ENCODE measurements at places on chromosomes 11 and 22.

DNA sequence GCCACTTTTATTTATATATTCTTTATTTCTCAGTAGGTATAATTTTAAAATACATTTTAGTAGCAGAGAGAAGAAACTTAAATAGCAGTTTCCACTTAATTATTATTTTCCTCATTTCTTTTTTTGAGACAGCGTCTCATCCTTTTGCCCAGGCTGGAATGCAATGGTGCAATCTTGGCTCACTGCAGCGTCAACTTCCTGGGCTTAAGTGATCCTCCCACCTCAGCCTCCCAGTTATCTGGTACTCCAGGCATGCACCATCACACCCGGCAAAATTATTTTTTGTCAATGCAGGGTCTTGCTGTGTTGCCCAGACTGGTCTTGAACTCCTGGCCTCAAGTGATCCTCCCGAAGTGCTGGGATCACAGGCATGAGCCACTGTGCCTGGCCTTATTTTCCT, 38.3 kb downstream of the ATG13 start:
- DNase-seq = no peak

DNA sequence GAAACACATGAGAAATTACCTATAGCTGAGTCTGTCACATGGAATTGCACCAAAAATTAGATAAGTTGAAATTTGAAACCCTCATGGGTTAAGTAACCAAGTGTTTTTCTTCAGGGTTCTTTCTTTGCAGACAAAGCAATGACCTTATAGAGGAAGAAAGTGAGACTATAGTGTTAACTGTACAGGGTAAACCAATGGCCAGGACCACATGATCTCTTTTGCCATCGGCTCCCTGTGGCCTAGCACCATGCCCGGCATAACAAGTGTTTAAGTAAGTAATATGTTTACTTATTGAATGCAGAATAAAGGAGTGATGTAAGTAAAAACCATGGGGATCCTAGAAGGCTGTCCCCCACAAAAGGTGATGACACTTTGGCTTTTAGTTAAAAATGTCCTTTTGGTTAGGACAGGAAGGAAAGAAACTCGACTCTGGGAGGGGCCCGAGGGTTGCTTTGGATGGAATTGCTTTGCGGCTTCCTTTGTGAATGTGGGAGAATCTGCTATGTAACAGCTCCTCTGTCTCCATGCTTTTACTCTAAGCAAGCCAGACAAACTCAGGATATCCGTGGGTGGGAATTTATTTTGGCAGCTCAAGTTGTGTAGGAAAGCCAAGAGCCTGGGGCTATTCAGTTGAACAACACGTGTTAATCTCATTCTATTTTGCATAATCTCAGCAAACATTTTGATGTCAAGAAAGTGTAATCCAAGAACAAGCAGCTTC, 454.7 kb downstream of the INSC start:
- DNase-seq = no peak

DNA sequence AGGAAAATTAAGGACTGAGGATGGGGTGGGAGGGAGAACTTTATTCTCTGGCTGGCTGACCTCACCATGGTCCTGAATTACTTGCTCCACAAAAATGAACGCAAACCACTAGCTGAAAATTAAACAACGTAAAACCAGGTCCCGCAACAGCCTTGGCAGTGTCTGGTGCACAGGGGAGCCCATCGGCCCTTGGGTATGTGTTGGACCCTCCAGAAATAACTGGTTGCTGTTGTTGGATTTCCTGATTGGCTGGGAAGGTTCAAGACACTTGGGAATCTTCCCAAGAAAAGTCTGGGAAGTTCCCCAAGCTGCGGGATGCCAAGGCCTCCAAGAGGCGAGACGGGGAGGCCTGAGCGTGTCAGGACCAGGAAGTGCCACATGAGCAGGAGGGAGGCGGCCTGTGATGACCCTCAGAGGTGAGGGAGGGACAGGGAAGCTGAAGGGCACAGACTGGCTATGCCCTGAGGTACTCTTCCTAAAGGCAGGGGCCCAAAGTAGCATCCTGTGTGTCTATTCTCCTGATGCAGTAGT, 10.4 kb upstream of the RASL10A start:
- no peak for DNase-seq

GRCh38 chr11:92332986-92333385, 108.4 kb downstream of the FAT3 start:
- no peak for DNase-seq

- DNase-seq = no peak
Observed at GRCh38 chr11:130580891-130581492, 132.5 kb downstream of the ADAMTS15 start.

DNA sequence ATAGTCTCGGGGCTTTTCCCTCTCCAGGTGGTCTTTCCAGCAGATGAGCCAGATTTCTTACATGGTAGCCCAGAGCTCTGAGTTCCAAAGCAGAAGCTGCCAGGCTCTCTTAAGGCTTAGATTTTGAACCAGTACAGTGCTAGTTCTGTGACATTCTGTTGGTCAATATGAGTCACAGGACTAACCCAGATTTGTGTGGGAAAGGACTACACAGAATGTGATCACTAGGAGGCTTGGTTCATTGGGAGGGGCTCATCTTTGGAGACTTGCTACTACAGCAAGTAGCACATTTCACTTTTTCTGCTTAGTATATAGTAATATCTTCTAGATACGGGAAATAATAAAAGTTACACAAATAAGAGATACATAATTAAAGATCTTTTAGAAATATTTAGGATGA, 24.1 kb downstream of the RNF214 start:
- no peak for DNase-seq

- DNase-seq = no peak
Observed at GRCh38 chr11:67484847-67485311, 2.1 kb downstream of the AIP start.

DNA sequence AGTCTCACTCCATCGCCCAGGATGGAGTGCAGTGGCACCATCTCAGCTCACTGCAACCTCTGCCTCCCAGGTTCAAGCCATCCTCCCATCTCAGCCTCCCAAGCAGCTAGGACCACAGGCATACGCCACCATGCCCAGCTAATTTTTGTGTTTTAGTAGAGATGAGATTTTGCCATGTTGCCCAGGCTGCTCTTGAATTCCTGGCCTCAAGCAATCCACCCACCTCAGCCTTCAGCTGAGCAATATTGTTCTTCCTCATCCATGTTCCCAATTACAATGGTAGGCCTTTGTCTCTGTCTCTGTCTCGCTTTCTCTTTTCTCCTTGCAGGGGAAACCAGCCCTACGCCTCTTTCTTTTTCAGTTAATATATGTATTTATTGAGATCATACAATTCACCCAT, 10.3 kb downstream of the HSPA8 start:
- no peak for DNase-seq

DNA sequence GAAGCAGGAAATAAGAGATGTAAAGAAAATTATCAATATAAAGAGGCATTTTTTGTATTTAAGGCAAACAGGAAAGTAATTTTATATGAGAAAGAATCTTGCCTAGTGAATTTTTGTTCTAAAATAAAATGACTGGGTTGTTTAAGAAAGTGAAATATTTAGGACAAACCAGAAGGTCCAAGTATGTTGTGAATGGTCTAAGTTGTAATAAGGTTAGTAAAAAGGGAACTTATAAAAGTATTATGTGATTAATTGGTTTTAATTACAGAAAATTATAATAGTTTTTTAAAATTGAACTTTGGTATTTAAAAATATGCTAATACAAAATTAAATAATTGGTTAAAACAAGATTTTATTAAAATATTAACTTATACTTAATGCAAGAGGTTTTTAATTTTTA, 26.6 kb upstream of the EI24 start:
- DNase-seq = no peak

DNA sequence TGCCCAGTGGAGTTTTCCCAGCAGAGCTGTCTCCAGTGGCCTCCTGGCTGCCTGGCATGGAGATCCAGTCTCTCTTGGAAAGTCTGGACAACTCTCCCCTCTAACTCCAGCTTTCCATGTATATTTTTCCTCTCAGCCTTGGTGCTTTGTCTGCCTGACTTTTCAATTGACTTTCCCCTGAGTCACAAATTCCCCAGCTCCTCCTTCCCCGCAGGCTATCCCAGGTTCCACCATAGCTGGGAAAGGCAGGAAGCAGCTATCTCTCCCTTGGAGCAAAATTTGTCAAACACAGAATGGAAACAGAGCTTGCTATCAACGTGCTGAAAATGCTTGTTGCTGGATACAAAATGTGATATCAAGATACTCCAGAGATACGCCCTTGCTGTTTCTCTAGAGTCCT, 384.8 kb downstream of the TMEM135 start:
- DNase-seq = no peak

DNA sequence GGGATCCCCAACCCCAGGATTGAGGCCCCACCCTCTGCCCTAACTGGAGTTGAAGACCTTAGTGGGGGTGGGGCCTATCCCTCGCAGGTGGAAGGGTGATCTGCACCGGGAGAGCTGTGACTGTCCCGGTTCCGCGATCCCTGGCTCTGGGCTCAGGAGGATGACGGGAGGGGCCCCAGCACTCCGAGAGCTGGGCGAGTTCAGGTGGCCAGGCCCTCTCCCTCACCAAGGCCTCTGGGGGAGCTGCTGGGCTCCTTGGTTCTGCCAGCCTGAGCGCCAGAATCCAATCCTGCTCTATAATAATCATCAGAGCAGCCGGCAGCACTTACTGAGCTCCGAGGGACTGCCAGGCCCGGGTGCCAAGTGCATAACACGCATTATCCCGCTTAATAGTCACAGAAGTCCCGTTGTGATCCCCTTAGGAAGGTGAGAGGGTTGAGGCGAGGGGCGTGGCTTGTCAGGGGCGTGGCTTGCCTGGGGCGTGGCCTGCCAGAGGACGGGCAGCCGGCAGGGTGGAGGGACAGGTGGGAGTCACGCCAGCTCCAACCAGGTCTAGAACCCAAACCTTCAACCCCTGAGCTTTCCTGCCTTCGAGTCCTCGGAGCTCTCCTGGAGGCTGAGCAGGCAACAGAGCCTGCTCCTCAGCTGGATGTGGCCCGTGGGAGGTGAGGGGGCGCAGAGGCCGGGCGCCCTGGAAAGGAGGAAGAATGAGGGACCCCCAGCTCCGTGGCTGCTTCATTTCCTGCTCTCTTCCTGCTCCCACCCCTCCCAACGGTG, 7.3 kb upstream of the SYT7 start:
- DNase-seq = no peak

DNA sequence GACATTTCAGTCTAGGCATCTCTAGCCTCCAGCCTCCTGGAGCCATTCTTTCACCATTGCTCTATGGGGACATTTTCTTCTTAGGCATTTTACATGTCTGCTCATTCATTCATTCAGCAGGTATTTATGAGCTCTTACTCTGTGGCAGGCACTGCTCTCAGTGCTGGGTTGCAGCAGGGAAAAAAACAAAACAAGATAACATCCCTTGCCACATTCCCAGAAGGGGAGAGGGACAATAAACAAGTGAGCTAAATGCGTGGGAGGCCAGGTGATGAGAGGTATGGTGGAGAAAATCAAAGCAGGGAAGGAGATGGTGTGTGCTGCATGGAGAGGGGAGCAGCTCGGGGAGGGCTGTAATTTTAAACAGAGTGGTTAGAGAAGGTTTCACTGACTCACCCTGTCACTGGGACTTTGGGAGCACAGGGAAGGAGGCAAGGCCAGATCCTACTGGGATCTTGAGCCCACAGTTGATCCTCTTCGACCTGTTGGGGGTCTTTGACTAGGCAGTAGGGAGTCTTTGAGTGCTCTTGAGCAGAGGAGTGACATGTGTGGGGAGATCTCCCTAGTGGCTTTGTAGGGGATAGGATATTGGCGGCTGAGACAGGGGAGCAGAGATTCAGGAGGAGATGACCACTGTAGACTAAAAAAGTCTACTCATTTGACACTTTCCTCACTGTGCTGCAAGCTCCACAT, 17.0 kb downstream of the MICAL2 start:
- DNase-seq = no peak

DNA sequence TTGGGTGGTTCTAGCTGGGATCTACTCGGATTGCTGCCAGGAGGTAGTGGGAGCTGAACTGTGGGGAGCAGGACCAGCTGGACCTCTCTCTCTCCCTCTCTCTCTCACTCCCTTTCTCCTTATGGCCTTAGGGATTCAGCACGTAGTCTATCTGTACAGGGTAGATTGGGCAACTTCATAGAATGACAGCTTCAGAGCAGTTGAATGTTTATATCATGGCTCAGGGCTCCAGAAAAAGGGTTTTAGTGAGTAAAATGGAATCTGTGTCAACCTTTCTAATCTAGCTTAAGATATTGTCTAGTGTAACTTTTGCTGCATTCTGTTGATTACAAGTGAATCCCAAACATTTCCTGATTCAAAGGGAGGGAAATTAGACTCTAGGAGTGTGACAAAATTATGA, 127.7 kb upstream of the PDGFD start:
- DNase-seq = no peak

- no peak for DNase-seq
Observed at GRCh38 chr11:35215945-35216344, 77.0 kb downstream of the CD44 start.

GRCh38 chr11:75152090-75152489, 1.2 kb downstream of the SLCO2B1 start:
- no peak for DNase-seq

GRCh38 chr11:2904153-2905052, 18.8 kb upstream of the CDKN1C start:
- DNase-seq = no peak

- no peak for DNase-seq
Observed at GRCh38 chr11:92790366-92790765, 179.1 kb upstream of the MTNR1B start.

GRCh38 chr22:39685336-39686177, 115.0 kb downstream of the CACNA1I start:
- no peak for DNase-seq

- DNase-seq = no peak
Observed at GRCh38 chr22:47034905-47035419, 272.5 kb downstream of the TBC1D22A start.

DNA sequence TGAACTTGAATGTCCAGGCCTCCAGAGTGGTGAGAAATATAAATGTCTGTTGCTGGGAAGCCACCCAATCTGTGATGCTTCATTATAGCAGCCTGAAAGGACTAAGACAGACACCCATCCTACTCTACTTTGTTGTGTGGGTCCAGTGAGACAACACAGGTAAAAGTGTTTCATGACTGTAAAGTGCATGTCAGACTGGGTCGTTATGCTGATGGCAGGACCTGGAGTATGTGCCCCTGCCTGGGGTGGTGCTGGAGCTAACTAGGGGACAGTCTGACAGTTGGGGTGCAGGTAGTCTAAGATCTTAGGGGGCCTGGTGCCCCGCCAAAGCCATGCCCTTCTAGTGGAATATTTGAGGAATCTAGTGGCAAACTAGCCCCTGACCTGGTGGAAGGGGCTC, 165.6 kb downstream of the TRIM29 start:
- DNase-seq = no peak
